ENCODE measurements at places on chromosomes 7 and 10.
A peak's percentile ranks its signal among the peaks of the same experiment; 100 is the strongest.

- DNase-seq: peak; percentile 49
Observed at GRCh38 chr7:140003913-140004382, 58.8 kb downstream of the PARP12 start.

- peak; percentile 77 for DNase-seq
Observed at GRCh38 chr10:100670828-100671479, 74.4 kb upstream of the PAX2 start.

- no peak for DNase-seq
Observed at GRCh38 chr7:76424413-76425111, at the start of gene ZP3. Gene ZP3, plus strand, starts transcription at chr7:76424950. Its CDS starts 15 bp downstream, at chr7:76424965.

GRCh38 chr7:15309872-15310271 is 251.9 kb downstream of the AGMO start:
- DNase-seq: no peak

- DNase-seq: no peak
Observed at GRCh38 chr7:152923711-152924110, 164.2 kb downstream of the ACTR3B start.

- no peak for DNase-seq
Observed at GRCh38 chr10:124340033-124340760, 78.5 kb downstream of the OAT start.

DNA sequence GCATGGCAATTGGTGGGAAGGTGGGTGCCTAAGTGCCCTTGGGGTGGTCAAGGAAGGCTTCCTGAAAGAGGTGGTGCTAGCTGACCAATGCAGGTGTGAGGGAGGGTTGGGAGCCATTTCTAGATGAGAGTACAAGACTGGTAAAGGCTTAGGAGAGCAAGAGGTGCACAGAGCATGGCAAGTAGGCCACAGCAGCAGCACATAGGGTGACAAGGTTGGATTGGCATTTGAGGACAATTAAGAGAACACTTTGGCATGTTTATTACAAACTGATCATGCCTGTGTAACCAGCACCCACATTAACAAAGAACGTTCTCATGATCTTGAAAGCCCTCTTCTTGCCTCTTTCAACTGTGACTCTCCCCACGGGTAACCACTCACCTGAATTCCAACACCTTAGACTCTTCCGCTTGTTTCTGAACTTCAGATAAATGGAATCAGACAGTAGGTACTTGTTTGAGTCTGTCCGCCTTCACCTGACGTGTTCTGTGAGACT is 107.6 kb downstream of the MYL10 start:
- DNase-seq: no peak

DNA sequence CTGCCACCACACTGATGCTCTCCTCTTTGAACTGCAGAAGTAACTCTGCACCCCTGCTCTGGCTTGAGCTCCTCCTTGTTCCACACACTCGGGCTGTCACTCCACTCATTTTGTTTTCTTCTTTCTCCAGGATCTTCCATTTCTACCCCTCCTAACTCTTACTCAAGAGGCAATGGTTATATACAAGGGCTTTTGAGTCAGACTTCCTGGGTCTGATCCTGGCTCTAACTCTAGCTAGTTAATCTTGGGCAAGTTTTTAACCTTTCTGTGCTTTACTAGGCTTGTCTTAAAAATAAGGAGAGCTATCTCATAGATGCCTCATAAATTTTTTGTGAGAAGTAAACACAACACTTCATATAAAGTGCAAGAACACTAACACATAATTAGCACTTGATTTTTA is 45.3 kb upstream of the GNAI1 start:
- DNase-seq: no peak

DNA sequence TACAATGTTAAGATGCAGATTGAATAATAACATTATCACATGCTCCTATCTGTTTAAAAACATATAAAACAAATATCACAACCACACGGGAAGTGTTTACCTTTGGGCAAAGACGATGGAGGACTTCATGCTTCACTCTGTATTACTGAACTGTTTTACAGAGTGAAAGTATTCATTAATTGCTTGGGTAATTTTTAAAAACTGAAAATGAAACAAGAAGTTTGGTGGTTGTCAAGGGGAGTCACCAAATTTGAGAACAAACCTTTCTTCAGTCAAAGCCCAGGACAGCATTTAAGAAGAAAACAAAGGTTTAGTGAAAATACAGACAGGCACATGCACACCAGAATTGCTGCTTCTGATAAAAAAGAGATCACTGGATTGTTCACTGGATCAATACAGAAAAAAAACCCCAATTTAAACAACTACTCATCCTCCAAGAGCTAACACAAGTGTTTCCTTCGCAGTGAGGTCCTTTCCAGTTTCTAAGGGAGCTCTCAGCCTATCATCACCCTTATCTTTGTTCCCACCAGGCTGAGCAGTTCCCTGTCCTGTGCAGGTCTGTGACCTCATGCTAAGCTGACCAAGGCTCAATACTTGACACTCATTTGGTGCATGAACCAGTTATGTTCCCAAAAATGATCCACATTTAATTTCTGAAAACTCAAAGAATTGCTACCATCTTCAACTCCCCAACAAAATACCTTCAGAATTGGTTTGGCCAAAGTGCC is 8.8 kb downstream of the PARP12 start:
- no peak for DNase-seq

GRCh38 chr10:128125416-128125943 is 743 bp downstream of the MKI67 start:
- DNase-seq: no peak

DNA sequence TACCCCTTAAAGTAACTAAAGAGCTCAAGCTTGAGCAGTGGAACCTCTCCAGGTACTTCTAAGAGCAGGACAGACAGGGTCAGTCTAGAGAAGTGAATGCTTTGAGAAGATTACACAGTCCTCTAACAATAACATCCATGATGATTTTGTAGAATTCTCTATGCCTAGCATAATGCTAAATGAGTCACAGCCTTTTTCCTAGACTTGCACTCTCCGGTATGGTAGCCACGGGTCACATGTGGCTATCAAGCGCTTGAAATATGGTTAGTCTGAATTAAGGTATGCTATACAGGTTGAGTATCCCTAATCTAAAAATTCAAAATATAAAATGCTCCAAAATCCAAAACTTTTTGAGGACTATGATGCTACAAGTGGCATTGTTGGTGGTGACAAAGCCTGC is 166.6 kb upstream of the MKLN1 start:
- no peak for DNase-seq

DNA sequence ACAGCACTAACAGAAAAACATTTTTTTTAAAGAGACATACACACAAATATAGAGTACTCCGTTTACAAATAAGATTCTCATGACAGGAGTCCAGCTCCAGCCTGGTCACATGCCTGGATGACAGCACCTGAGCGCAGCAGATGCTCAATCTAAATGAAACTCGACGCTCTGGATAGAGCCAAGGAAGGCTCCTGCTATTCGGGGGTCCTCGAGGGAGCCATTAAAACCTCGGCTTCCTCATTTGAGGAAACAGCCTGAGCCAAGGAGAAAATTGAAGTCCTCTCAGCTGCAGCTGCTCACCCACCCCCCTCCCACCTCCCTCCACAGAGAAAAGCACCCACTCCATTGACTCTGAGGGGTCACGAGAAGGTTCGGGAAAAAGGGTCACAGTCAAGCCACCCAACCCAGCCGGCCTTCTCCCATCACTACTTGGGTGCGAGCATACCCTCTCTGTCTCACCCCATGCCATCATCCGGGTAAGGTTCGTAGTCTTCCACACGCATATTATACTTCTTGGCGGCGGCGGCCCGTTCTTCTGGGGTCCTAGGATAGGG is 673 bp downstream of the NDUFB8 start:
- no peak for DNase-seq

- DNase-seq: peak; percentile 85
Observed at GRCh38 chr10:15106352-15107013, 9.3 kb downstream of the RPP38 start.

DNA sequence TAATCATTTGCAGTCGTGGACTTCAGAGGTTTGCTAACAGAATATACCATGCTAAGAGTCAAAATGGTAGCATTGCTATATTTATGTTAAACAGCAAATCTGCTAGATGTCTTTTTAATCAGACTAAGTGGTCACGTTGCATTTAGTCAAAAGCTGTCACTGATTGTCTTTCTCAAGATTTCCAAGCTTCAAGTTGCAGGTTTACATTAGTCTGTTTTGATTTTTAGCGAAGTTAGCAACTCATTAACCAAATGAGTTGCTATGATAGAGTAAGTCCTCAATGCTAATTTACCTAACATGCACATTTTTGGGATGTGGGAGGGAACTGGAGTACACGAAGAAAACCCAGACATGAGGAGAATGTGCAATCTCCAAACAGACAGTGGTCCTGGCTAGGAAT is 653.2 kb downstream of the TNS3 start:
- no peak for DNase-seq

GRCh38 chr10:88642209-88642608 is 22.0 kb upstream of the LIPF start:
- no peak for DNase-seq

GRCh38 chr10:71259815-71260501 is 47.6 kb downstream of the UNC5B start:
- DNase-seq: no peak

DNA sequence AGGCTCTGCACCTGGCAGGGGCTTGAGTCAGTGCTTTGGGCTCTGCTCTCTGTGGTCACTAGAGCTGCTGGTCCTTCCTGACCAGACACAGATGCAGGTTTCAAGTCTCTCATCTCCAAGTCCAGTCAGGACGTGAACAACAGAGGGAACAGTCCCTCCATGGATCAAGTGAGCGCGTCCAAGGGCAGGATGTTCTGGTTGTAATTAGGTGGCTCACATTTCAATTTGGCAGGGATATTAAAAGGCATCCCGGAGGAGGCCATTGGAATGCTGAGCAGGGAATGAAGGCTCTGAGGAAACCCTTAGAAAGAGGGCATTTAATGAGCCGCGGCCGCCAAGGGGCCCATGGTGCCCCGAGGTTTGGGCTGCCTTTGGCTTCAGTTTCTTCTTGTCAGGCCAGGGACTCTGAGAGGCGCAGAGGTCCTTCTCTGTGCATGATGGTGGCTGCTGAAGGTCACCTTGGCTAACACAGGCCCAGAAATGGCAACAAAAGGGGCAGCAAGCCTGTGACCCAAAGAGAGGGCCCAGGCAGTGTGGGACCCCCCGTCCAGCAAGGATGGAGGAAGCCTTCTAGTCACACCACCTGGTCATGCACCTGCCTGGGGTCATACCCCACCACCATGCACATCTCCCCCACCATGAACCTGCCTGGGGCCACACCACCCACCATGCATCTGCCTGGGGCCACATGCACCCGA is 30.7 kb upstream of the INPP5A start:
- DNase-seq: no peak

DNA sequence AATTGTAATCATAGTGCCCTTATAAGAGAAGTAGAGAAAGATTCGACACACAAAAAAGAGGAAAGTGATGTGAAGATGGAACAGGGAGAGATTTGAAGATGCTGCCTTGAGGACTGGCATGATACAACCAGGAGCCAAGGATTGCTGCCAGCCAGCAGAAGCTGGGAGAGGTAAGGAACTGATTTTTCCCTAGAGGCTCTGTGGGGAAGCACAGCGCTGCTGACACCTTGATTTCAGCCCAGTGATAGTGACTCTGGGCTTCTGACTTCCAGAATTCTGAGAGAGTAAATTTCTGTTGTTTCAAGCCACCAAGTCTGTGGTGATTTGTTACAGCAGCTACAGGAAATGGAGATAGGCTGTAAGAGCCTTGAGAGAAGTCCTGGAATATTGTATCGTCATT is 98.2 kb downstream of the RAB11FIP2 start:
- DNase-seq: no peak

DNA sequence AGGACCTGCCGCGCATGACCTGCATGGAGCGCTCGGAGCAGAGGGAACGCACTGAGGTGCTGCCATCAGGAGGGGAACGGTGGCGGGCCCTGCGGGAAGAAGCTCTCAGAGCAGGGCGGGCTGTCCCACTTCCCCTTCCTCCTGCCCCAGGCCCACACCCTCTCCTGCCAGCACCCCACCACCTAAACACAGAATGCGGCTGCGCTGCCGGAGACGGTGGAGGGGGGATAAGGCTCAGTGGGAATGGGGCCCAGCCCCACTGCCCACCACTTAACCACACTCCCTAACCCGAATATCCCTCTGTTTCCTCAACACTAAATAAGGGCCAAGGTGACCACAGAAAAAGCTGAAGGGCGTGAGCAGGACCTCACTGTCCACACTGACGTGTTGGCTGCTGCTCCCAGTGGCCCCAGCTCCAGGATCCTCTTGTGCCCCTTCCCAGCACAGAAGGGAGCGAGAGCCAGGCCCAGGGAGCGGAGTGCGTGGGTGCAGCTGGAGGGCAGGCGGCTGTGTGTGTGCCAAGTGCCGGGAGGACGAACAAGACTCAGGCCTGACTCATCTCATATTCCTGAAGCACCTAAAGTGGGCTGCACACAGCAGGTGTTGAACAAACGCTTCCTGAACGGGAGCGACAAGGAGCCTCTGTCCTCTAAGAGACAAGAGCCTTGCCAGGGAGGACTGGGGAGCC is 116.8 kb downstream of the MAD1L1 start:
- DNase-seq: no peak

DNA sequence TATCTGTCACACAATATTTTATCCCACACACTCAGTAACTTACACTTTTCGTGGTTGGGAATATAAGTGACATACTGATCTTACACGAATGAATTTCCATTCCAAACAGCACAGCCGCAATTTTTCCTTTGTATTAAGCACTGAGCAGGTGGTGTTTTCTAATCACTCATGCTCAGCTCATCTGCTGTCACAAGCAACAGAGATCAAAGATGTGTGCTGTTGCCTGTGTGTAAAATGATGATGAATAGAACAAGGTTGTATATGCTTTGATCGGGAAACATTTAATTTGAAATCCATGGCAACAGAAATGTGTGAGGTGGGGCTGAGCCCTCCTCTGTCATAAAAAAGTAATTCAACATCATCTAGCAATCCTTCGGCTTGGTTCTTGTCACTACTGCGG is 927.7 kb upstream of the MBL2 start:
- DNase-seq: no peak

- DNase-seq: no peak
Observed at GRCh38 chr10:88865281-88865876, 13.7 kb upstream of the ANKRD22 start.

DNA sequence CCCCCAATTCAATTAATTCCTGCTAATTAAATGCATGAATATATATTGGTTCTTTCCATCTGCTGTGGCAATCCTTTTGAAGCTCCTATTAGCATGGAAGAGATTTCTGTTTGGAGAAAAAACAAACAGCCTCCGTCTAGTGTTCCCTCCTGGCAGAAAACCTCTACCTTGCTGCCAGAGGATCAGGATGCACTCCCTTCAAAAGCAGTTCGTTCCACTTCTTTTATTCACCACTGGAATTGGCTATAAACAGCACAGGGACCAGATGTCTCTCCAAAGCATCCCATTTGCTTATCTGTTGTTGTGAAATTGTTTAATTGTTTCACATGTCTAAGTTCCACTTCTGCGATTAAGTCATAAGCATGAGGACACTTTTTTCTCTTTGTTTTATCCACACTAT is 77.8 kb upstream of the PTN start:
- no peak for DNase-seq

GRCh38 chr10:72146071-72146470 is 57.7 kb upstream of the SPOCK2 start:
- DNase-seq: no peak

GRCh38 chr7:54426406-54426805 is 115.8 kb upstream of the VSTM2A start:
- no peak for DNase-seq

- DNase-seq: no peak
Observed at GRCh38 chr7:23889566-23889965, 179.5 kb downstream of the STK31 start.

GRCh38 chr7:140653319-140654108 is 12.9 kb upstream of the DENND2A start:
- peak; percentile 66 for DNase-seq
